Amniotic epithelial cell (primary cell): ENCODE measurements at places on chromosomes 13 and 19.
A peak's percentile ranks its signal among the peaks of the same experiment; 100 is the strongest.

GRCh38 chr19:12720851-12721655 is 2.7 kb downstream of the TNPO2 start:
- DNase-seq: no peak

DNA sequence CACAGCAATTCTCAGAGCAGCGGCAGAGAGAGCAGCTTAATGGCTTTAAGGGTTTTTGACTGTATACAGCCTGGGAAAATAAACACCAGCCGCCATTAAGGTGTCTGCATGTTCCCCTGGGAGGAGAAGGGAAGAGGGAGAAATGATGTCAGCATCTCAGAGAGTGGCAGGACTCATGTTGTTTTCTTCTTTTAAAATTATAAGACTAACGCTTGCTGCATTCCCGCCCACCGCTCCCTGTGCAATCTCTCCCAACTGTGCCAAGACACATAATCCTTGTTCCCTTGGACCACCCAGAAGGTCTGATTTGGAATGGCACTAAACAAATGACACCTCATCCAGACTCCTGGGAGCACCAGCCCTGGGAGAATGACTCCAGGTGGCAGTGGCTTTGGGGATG is 27.7 kb upstream of the FAM216B start:
- DNase-seq: no peak

DNA sequence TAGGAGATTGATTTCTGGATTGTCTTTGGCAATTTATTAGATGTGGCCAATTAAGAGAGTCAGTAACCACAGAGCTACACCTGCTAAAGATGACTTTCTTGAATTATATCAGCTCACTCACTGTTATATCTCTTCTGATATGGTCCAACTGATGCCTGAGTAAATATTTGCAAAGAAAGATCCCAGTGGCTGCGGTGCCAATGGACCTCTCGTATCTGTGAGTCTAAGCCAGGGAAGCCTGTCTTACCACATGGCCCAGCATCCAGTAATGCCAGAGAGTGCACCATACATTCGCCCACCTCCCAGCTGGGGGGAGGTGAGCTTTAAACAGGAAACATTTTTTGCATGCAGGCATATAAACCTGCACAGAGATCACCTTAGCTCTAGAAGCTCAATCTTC is 82.7 kb upstream of the SLC15A1 start:
- DNase-seq: no peak

- no peak for DNase-seq
Measured at GRCh38 chr13:91346062-91346461, 1.4 kb upstream of the MIR17HG start.

GRCh38 chr19:5138606-5139582 is 170.0 kb downstream of the KDM4B start:
- DNase-seq: peak; percentile 93

GRCh38 chr19:12825254-12826131 is 8.9 kb downstream of the RTBDN start:
- DNase-seq: peak; percentile 47

GRCh38 chr19:49977076-49977475 is 16.1 kb upstream of the SIGLEC11 start:
- DNase-seq: no peak

GRCh38 chr19:23415034-23415433 is 19.8 kb upstream of the ZNF91 start:
- DNase-seq: no peak

DNA sequence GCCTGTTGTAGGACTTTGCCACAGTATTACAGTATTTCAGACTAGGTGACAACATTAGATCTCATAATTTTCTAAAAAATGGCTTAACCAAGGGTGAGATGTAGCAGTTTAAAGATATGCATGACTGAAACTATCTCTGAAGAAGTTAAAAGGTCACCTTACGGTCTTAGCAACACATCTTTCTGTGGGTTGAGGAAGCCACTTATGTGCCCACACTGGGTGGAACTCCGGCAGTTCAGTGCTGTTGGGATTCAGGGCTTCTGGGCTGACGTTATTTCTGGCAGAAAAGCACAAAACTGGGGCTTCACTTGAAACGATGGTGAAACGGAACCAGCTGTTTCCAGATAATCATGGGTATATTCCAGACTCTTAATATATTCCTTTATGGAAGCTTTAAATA is 697.3 kb downstream of the PCDH9 start:
- DNase-seq: no peak

DNA sequence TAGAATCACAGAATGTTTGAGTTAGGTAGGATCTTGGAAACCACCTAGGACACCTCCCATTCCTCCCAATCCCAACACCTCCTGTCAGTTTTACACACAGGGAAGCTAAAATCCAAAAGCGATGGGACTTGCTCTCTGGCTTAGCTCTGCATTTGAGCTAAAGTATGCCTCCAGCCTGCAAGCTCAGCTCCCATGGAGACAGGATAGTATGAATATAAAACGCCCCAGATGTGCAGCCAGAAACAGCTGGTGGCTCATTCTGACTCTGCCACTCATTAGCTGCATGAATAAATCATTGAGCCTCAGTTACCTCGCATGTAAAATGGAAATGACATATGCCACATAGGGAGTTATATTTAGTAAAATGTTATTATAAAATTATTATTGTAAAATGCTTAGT is 336.0 kb downstream of the SUCLA2 start:
- no peak for DNase-seq

- peak; percentile 57 for DNase-seq
Measured at GRCh38 chr13:92938486-92939020, 288.1 kb upstream of the GPC6 start.

GRCh38 chr13:53264751-53265385 is 236.3 kb downstream of the OLFM4 start:
- DNase-seq: no peak

- no peak for DNase-seq
Measured at GRCh38 chr19:5621945-5622464, 571 bp downstream of the SAFB2 start.

DNA sequence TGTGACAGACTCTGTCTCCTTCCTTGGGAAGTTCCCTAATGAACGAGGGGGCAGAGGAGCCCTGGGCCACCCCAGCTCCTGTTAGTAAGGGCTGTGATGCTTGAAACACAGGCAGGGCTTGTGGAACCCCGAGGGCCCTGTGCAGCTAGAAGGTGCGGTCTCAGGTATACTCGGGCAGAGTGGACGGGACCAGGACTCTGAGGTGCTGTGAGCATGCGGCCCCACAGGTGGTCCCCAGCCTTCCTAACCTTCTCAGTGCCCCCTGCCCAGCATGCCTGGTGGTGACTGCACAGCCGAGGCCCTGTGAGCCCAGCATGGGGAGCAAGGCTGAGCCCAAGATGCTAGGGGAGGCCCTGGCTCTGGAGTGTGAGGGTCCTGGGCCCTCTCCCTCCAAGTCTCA is 4.0 kb upstream of the SIGLEC8 start:
- DNase-seq: no peak

GRCh38 chr13:66021846-66022245 is 1208.3 kb downstream of the PCDH9 start:
- no peak for DNase-seq

DNA sequence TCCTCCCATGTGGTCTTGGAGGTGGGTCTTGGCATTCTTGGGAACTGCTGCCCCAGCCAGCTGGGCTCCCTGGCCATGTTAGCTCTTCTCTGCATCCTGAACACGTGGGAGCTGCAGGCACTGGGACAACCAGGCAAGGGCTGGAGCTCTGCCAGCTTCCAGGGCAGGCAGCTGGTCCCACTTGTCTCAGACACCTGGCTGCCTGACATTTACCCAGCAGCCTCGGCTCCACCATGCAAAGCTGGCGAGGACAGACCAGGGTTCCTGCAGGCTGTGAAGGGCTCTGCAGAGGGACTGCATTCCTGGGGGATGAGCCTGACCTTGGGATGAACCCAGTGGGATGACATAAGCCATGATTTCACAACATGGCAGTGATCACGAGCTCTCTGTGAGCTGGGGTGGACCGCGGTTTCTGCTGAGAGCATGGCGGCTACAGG is 99.0 kb upstream of the TSHZ3 start:
- DNase-seq: peak; percentile 57

- no peak for DNase-seq
Measured at GRCh38 chr13:25739376-25739775, 312.4 kb downstream of the SHISA2 start.
